Hair follicle dermal papilla cell (primary cell): ENCODE measurements at places on chromosomes 16 and 17. TPM values are rescaled to one million over a fixed set of nuclear protein-coding genes. Genes with fewer than 3 reads are reported as not detected.

The WNT3 gene
- 1.8 and 1.9 TPM in 2 replicates for total RNA-seq

The TEKT1 gene
- not detected in 2 replicates for total RNA-seq

The NOG gene
- 8.3 and 15.4 TPM in 2 replicates for total RNA-seq

The CA7 gene
- total RNA-seq, result not detected in 2 replicates

The NUDT7 gene
- 4.1 and 5.8 TPM in 2 replicates for total RNA-seq
